Astrocyte (in vitro differentiated cells and primary cell): ENCODE measurements at places on chromosomes 6 and 20.

GRCh38 chr6:109230453-109230852, 135.1 kb downstream of the CEP57L1 start:
- DNase-seq = no peak

DNA sequence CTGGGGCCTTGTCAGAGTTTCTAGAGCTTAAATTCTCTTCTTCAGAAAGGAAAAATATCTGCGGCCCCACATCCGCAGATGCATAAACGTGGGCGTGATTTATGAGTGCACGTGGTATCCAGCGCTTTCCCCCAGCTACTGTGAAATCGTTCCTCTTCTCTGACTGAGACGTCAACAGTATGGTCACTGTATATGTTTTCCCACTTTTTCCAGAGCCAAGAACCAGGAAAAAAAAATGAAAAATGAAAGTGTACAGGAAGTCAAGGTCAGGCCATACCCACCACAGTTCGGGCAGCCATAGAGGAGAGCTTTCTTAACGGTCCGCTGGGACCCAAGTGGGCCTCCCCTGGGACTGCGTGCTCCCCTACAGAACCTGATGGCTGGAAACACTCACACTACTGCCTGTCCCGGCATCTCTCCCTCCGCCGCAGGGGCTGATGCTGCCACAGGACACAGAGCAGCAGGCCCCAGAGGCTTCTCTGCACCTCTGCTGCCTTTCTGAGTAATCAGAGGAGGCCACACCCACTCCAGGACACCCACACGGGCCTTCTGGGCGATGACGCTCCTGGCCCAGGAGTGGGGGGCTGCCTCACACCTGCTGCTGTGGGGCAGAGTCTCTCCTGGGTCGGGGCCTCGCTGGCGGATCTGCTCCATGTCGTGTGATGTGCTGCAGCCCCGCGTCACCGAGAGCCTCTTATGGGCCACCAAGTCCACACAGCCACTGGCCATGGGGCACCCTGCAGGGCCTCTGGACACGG, 16.4 kb upstream of the STX16 start:
- peak; percentile 65 for DNase-seq

GRCh38 chr6:74731204-74731603, 474.6 kb downstream of the COL12A1 start:
- peak; percentile 77 for DNase-seq

GRCh38 chr6:11212664-11213063, 19.8 kb downstream of the NEDD9 start:
- peak; percentile 81 for DNase-seq

GRCh38 chr20:57493091-57493615, 31.8 kb downstream of the CTCFL start:
- DNase-seq = no peak

- DNase-seq = no peak
Measured at GRCh38 chr6:89007209-89008000, 44.0 kb upstream of the RNGTT start.

DNA sequence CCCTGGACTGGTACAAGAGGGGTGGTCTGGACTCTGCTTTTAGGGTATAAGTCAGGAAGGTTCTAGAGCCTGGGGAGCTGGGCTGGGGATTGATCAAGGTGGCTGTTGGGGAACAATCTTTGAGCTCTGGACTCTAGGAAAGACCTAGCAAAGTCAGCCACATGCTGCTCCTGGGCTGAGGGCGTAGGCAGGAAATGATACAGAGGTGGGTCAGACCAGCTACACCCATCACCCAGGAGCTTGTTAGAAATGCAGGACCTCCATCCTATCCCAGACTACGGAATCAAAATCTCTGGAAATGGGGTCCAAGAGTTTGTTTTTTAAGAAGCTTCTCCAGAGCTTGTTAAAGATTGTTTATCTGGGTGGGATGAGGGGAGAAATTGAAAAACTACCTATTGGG, 9.4 kb downstream of the ADTRP start:
- no peak for DNase-seq

GRCh38 chr6:109526905-109527628, 44.0 kb upstream of the ZBTB24 start:
- DNase-seq = peak; percentile 45

- no peak for DNase-seq
Measured at GRCh38 chr20:37680420-37680819, 13.4 kb upstream of the CTNNBL1 start.

- peak; percentile 19 for DNase-seq
Measured at GRCh38 chr20:46088409-46089166, 1.2 kb downstream of the NCOA5 start.

GRCh38 chr20:46021361-46022359, 7.4 kb upstream of the SLC12A5 start:
- DNase-seq = no peak

DNA sequence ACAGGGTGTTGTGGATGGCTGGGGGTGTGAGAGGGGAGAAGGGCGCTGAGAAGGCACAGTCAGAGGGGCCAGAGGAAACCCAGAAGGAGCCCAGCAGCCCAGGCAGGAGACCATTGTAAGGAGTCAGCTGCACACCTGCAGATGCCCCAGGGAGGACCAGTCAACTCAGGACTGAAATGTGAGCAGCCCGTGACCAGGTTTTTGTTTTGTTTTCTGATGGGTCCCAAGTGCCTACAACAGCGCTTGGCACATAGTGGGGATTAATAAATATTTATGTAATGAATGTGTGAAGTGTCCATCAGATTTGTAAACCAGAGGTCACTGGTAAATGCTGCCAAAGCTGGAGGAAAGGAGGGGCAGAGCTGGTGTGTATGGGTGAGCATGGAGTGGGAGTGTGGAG, 30.2 kb downstream of the TRAM2 start:
- DNase-seq = no peak

DNA sequence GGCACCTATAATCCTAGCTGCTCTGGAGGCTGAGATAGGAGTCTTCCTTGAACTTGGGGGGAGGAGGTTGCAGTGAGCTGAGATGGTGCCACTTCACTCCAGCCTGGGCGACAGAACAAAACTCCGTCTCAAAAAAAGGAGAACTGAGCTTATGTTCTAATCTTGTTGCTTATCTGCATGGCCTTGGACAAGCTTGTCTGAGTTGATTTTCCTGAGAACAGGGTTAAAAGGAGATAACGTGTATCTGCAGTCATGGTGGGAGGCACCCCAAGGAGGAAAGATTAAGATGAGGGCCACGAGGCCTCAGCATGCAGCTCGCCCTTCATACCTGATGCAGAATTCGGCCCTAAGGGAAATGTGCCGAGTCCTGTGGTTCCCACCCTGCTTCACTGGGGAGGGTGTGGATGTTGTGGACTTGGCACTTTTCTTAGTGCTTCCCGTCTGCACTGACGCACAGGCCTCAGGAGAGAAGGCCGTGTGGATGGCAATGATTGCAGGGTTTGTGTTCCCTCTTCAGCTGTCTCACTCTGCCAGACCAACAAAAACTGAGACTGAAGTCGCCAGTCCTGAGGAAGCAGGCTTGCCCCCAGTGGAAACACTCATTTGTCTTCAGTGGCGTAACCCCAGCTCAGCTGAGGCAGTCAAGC, 56.3 kb downstream of the EZR start:
- no peak for DNase-seq

DNA sequence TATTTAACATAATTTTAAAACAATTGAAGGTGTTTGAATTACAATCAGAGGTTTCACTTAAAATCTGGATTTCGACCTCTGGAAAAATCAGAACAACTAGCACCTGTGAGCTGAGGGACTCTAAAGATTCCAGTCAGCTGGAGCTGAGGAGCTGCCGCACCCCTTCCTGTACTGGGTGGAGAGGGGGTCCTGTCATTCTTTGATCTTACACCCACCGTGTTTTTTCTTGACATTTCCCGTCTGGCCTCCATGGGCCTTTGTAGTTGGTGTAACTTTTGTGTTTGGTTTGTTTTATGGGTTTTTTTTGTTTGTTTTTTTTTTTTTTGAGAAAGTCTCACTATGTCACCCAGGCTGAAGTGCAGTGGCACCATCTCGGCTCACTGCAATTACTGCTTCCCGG, 17.2 kb downstream of the ARFGEF2 start:
- DNase-seq = no peak

GRCh38 chr6:107684996-107685395, 139.1 kb downstream of the SCML4 start:
- no peak for DNase-seq

- DNase-seq = no peak
Measured at GRCh38 chr6:26022737-26023136, 60.1 kb downstream of the TRIM38 start.

DNA sequence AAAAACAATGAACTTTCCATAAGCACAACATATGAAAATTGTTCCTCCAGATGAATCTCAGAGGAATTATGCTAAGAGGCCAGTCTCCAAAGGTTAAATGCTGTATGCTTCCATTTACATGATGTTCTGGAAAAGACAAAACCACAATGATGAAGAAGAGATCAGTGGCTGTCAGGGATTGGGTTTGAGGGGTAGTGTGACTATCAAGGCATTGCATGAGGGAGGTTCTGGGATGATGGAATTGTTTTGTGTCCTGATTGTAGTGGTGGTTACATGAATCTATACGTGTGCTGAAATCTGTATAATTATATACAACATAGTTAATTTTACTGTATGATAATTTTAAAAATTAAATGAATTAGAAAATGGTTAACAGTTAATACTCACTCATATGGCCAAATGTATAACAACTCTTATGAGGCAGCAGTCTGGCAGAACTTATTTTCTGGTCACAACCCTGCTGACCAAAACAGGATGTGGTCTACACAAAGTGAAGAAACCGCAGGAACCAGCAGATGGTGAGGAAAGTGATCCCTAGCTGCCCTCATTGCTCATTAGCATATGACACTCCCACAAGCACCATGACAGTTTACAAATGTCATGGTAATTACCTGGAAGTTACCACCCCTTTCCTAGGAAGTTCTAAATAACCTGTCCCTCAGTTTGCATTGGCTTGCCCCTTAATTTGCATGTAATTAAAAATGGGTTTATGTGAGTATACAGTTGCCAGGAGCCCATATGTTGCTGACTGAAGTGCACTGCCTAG, 31.9 kb downstream of the NSFL1C start:
- peak; percentile 90 for DNase-seq

DNA sequence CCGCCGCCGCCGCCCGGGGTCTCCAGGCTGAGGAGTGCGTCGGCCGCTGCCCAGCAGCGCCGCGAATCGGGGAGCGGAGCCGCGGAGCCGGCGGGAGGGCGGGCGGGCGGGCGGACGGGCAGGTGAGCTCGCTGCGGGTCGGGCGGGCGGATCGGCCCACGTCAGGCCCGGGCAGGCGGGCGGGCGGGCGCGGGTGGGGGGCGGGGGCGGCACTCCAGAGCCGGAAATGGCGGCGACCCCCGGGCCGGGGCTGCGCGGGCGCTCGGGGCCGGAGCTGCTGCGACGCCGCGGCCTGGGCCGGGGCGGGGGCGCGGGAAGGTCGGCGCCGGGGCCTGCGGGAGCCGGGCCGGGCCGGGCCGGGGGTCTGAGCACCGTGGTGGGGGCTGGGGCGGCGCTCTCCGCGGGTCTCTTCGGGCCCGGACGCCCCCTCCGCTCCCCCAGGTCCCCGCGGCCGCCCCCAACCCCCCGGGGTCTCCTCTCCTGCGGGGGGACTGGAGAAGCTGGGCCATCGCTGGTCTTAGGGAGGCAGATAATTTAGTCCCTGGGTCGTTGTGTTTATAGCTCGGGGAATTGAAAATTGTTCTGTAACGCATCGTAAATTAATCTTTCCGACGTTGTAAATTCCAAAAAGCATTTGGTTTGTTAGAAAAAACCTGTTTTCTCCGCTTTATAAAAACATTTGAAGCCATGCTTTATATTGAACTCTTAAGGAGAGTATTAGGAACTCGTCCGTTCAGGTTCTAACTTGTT, 451 bp downstream of the DNAJC5 start:
- no peak for DNase-seq

DNA sequence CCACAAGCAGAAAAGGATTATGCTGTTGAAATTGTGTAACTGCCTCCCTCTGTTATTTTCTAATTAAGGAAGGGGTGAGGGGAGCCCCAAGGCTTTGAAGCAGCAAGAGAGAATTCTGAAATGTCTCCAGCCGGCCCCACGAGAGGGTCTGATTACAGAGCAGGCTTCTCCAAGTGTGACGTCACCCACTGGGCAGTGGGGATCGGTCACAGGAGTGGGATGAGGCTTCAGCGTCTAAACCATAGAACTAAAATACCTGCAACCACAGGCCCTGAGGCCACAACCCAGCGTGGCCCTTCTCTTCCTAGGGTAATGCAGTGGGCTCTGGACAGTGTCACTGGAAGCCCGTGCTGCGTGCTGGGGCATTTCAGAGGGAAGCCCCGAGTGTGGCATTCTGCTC, 38.6 kb upstream of the APCDD1L start:
- DNase-seq = peak; percentile 75
